ENCODE measurements at places on chromosomes 7 and 10.

DNA sequence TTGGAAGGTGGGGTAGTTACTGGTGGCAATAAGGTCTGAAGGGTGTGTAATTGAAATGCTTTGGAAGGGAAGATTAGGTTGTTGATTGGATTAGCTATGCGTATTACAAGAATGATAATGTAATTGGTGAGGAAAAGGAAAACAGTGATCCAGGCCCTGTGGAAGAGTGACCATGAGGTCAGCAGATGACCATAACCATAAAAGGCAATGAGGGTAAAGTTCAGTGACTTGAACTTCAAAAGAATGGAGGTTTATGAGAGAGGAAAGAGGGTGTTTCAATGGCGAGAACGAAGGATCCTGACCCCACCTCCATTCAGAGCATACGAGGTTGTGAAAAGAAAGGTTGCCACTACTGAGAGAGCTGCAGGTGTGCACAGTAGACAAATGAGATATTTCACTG, 439.7 kb downstream of the CCSER2 start:
- no peak for DNase-seq

GRCh38 chr10:7756360-7756992, 31.3 kb downstream of the KIN start:
- peak; percentile 12 for DNase-seq

- no peak for DNase-seq
Measured at GRCh38 chr7:30226614-30227268, 57.7 kb upstream of the ZNRF2 start.

- DNase-seq, result no peak
Measured at GRCh38 chr7:11302121-11302520, 328.4 kb downstream of the PHF14 start.

DNA sequence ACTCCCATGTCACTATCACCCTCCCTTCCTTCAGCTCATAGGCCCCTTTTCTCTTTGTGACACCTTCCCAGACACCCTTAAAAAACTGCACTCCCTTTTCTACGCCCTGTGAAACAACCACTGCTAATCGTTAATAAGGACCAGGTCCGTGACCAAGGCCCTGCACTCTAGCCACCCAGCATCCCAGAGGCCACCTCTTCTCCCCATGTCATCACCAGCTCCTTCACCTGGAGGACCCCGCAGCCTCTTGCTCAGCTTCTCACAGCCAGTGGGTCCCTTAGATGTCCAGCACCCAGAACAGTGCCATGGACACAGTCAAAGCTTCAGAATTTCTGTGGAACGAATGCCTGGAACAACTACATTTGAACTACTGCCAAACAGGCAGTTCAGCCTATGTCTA, 2.3 kb downstream of the PARD3 start:
- DNase-seq, result no peak

DNA sequence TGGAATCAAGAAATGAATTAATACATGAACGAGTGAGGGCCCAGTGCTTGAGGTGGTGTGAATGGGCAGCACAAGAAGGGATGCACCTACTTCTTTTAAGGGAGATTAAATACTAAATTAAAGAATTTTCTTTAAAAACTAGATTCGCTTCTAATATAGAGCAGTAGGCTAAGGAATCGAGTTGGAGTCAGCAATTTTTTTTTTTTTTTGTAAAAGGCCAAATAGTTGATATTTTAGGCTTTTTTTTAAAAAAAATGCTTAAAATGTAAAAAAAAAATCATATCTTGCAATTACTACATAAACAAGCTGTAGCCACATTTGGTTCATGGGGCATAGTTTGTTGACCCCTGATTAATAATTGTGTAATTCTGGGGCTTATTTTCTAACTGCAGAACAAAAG, 31.9 kb downstream of the A1CF start:
- no peak for DNase-seq

GRCh38 chr10:3978761-3979160, 193.8 kb upstream of the KLF6 start:
- no peak for DNase-seq

GRCh38 chr7:20404320-20404719, 73.6 kb downstream of the ITGB8 start:
- DNase-seq, result no peak

GRCh38 chr7:80107278-80107677, 27.4 kb upstream of the GNAI1 start:
- no peak for DNase-seq

DNA sequence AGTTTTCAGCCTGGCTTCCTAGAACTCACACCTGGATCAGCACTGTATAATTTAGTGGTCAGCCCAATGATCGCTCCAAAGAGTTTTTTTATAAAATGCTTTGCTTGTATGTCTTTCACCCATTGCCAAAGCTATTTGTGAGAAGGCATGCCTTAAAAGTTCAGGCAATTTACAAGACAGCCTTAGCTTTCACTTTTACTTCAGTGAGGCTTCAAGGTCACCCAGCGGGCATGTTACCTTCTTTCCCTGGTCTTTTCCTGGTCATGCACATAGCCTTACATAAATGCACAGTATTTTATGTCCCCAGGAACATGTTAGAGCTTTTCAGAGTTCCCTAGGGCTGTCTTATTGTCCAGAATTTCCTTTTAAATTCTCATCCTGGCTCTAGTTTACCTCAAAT, 179.9 kb upstream of the TMEM72 start:
- no peak for DNase-seq

DNA sequence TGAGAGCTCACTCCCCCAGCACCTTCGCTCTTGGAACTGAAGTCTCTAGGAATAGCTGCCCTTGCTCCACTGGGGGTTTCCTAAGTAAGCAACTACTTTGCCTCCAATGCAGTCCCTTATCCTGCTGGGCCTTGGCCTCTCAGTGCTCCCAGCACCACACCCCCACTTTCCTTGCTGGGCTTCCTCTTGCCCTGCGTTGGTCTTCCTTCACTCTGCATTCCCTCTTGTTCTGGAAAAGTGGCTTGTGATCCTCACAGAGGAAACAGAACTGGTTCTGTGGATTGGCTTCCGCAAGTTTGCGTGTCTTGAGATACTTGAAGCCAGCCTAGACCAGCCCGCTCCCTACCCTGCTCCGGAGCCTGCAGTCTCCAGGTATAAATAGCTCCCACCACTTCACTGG, 6.4 kb downstream of the NKX2-3 start:
- no peak for DNase-seq

DNA sequence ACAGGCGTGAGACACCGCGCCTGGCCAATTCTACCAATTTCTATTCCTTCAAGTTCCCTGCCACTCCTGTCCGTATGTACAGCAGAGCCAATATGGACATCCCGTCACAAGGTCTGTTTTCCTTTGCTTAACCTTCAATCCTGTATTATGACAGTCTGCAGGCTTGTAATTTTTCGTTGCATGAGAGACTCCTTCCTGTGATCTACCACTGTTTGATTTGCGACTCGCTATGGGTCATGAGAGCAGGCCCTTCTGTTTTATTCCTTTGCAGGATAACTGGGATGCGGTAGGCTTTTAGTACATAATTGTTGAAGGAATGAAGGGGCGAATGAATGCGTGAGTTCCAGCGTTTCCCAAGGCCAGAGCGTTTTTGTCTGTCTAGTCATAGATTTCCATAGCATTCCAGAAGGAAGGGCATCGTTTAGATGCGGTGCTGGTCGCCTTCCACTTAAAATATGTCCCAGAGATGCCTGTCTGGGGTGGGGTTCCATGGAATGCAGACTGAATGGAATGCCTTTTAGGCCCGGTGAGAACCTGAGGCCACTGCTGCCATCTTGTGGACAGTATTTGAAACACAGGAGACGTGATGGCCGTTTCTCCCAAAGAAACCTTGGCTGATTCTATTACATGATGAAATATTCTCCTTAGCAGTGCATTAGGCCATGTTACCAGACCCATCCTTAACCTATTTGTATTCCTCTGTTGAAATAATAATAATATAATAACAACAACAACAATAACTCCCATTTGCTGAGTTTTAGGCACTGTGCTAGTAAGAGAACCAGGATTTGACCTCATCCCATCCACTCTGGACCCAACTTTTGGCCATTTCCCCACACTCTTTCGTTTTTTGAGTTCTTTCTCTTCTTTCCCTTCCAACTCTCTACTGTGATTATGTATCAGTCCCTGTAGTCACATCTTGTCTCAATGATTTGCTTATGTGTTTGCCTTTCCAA, 193.2 kb downstream of the MYOF start:
- peak; percentile 63 for DNase-seq

DNA sequence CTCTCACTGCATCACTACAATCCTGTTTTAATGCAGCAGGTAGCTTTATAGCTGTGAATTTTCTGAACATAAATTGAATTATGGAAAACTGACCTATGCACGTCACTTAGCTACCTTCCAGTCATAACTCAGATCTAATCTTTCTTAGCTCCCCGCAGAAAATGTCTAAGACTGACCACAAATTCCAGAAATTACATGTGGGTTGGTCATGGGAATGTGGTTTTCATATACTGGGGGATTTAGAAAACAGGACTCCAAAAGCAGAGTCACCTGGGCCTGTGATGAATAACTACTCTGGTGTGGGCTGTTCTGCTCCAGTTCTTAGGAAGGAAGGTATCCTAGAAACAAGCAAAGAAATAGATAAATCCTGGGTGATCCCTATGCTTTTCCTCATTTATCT, 178.4 kb upstream of the LRRTM3 start:
- no peak for DNase-seq

- DNase-seq, result no peak
Measured at GRCh38 chr7:42125321-42125720, 111.7 kb downstream of the GLI3 start.

- no peak for DNase-seq
Measured at GRCh38 chr10:97229322-97230015, 43.7 kb upstream of the SLIT1 start.

GRCh38 chr10:133271521-133272300, 5.0 kb downstream of the ADAM8 start:
- DNase-seq, result no peak

DNA sequence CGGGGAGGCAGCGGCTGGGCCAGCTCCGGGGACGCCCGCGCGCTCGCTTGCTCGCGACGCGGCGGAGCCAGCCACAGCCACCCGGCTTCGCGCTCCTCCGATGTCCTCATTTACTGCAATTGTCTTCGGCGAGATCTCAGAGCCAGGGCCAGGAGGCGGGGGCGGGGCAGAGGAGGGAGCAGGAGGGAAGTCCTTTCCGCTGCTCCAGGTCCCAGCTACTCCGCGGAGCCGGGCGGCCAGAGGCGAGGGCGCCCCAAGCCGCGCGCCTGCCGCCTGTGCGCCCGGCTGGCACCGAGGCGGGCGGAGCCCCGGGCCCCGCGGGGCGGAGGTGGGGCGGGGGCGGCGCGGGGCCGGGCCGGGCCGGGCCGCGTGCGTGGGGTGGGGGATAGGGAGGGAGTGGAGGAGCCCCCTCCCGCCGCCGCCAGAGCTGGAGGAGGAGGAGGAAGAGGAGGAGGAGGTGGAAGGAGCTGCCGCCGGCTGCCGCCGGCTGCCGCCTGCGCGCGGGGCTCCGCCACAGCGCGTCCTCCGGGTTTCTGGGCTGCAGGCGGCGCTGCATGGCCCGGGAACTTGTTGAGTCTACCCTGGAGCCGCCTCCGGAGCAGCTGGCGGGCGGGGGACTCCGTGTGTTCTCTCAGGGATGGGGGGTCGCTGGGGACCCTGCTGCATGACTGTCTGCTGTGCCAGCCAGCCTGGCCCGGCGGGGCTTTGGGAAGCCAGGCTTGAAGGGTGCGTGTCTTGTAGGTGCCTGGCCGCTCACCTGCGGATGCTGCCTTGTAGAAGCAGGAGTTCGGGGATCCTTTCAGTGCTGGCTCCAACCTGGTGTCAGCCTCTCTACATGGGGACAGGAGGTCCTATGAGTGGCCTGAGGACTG, at the start of gene INSYN2A:
TSS of gene INSYN2A (minus strand) at position 310 of the 872 bp plus-strand sequence. CDS start 20,196 bp downstream, outside the sequence.
- DNase-seq, result peak; percentile 25

DNA sequence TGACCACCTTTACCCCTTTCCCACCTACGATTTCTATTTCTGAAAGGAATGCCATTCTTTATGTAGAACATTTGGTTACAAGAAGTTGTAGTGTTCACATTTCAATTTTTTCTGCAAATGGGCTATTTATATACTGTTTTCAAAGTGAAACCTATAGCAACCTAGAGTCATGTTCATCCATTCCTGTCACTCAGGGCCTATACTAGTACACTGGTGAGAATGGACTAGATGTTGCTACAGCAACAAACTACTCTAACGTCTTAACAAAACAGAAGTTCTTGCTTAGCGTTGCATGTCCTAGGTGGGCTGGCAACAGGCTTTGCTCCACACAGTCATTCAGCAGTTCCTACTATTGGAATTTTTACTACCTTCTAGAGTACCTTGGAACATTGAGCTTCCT, 16.3 kb downstream of the CASD1 start:
- no peak for DNase-seq

- DNase-seq, result no peak
Measured at GRCh38 chr7:71343039-71343438, 211.1 kb downstream of the GALNT17 start.

- DNase-seq, result no peak
Measured at GRCh38 chr7:95585426-95585789, 10.9 kb downstream of the PDK4 start.

DNA sequence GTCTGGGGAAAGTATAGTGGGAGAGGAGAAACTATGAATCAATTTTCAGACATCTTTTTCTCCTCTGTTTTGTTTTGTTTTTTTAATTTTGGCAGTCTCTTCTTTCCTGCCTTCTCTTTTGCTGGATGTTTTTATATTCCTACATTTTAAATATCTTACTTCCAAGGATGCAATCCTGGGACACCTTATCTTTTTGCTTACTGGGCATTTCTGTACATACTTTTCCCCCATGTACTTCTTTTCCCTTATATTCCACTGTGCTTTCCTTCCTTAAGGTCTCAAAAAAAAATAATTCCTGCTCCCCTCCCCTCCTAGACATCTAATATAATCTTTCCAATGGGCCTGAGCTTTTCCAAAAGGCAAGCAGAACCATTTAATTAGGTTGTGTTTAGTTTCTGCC, 701.1 kb downstream of the NRG3 start:
- DNase-seq, result no peak

GRCh38 chr10:26448706-26449435, 10.7 kb downstream of the APBB1IP start:
- DNase-seq, result peak; percentile 70

DNA sequence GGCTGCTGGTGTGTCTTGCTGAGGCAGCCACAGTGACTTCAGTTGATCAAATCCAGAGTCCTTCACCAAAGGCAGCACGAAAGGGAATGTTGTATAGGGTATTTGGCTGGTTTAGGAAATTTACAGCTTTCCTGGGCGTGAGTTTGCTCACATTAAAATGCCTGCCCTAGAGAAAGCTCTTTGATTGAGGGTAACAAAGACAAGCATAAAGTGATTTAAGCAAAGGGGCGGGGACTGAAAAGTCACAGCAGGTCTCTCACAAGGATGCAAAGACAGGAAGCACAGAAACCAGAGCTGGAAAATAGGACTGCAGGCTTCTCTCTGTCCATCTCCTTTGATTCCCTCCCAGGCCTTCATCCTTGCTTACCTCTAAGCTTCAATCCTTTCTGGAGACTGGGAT, 139.2 kb downstream of the ELMO1 start:
- no peak for DNase-seq

DNA sequence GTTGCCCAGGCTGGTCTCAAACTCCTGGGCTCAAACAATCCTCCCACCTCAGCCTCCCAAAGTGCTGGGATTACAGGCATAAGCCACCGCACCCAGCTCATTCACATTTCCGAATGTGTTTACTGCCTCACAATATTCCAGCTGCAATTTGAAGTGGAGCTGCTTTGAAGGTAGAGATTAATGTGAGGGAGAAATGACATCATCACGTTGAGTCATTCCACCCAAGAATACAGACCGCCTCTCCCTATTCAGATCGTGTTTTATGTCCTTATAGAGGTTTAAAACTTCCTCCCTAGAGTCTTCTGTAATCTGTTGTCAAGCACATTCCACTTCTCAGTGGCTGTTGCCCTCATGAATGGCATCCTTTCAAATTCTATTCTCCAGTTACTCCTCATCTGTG, 100.4 kb upstream of the PDGFA start:
- DNase-seq, result no peak

GRCh38 chr7:54556121-54556520, 13.9 kb downstream of the VSTM2A start:
- DNase-seq, result no peak

GRCh38 chr7:113548561-113548960, 370.2 kb downstream of the PPP1R3A start:
- no peak for DNase-seq

All from GM20000 (cell line).